ENCODE measurements at places on chromosomes 5 and 9. TPM values are rescaled to one million over a fixed set of nuclear protein-coding genes. Genes with fewer than 3 reads are reported as not detected.

The OR1J2 gene
- total RNA-seq = not detected

The MCTP1 gene
- 33.0 TPM for total RNA-seq

The UNC13B gene
- total RNA-seq = 102 TPM

The ADRB2 gene
- 8.0 TPM for total RNA-seq

DNA sequence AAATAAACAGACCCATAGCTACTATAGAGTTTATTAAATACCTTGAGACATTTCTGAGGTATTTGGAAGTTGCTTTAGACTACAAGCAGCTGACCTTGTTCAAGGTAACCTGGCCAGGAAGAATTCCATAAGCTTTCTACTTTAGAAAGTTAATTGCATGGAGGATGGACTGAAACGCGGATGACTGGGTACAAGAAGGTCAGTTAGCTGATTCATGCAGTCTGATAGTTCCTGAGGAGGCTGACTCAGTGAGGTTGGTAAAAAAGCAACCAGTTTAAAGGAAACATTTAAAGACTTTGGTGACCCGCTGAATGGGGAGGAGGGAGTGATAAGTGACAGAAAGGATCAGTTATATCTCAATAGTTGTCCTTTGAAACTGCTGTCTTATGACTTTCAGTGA, 670.1 kb upstream of the CDH9 start:
- no peaks in the 10 kb centered on the region for H3K36me3 ChIP-seq
- H3K27me3 ChIP-seq = no peaks in the 10 kb centered on the region
- no peaks in the 10 kb centered on the region for H3K4me1 ChIP-seq
- no peak for DNase-seq
- no peak overlapping the region for H3K27ac ChIP-seq

DNA sequence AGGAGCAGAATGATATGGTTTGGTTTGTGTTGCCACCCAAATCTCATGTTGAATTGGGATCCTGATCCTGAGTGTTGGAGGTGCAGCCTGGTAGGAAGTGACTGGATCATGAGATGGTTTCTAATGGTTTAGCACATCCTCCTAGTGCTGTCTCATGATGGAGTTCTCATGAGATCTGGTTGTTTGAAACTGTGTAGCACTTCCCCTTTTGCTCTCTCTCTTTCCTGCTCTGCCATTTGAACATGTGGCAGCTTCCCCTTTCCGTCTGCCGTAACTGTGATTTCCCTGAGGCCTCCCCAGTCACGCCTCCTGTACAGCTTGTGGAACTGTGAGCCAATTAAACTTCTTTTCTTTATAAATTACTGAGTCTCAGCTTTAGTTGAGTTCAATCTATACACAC, 756.8 kb upstream of the CDH6 start:
- DNase-seq = no peak
- no peaks in the 10 kb centered on the region for H3K36me3 ChIP-seq
- no peaks in the 10 kb centered on the region for H3K4me1 ChIP-seq
- H3K27ac ChIP-seq = no peak overlapping the region
- no peaks in the 10 kb centered on the region for H3K27me3 ChIP-seq

GRCh38 chr5:178284996-178285395, 52.4 kb upstream of the PHYKPL start:
- H3K4me3 ChIP-seq = no peak overlapping the region
- H3K36me3 ChIP-seq = no peaks in the 10 kb centered on the region
- no peaks in the 10 kb centered on the region for H3K4me1 ChIP-seq
- DNase-seq = no peak
- H3K27ac ChIP-seq = no peak overlapping the region
- no peaks in the 10 kb centered on the region for H3K27me3 ChIP-seq

DNA sequence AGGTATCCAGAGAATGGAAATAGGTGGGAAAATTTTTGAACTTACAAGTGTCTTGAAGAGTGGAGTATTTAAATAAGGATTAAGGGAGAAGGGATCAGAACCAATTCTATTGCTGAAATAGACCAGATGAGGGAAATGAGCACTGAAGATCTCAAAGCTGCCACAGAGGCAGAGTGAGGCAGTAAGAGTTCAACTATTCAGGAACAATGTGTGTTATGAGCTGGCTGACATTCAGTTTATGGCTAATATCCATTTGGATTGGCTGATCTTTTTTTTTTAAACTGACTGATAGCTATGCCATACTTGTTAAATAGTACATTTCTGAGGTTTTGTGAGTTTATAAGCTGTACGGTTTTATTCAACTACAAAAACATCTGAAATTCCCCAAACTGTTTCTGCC, 95.3 kb upstream of the GNA14 start:
- H3K27me3 ChIP-seq = no peaks in the 10 kb centered on the region
- DNase-seq = no peak
- H3K36me3 ChIP-seq = no peaks in the 10 kb centered on the region
- peaks cover 11% of the 10 kb centered on the region for H3K4me1 ChIP-seq
- H3K4me3 ChIP-seq = no peak overlapping the region

DNA sequence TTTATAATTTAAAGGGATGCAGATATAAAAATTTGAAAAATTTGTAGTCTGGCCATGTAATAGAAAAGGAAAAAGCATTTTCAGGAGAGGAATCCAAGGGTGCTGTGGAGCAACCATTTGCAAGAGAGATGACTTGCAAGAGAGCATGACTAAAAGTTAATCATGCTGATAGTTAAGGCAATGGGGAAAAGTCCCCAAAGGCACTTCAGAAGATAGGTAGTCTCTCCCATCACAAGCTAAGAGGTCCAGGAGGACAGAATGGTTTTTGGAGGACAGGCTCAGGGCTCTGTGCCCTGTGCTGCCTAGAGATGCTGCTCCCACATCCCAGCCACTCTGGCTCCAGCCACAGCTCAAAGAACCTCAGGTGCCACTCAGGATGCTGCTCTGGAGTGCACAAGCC, 38.8 kb downstream of the DNAJB5 start:
- H3K4me1 ChIP-seq = no peaks in the 10 kb centered on the region
- no peak for DNase-seq
- H3K27ac ChIP-seq = no peak overlapping the region

DNA sequence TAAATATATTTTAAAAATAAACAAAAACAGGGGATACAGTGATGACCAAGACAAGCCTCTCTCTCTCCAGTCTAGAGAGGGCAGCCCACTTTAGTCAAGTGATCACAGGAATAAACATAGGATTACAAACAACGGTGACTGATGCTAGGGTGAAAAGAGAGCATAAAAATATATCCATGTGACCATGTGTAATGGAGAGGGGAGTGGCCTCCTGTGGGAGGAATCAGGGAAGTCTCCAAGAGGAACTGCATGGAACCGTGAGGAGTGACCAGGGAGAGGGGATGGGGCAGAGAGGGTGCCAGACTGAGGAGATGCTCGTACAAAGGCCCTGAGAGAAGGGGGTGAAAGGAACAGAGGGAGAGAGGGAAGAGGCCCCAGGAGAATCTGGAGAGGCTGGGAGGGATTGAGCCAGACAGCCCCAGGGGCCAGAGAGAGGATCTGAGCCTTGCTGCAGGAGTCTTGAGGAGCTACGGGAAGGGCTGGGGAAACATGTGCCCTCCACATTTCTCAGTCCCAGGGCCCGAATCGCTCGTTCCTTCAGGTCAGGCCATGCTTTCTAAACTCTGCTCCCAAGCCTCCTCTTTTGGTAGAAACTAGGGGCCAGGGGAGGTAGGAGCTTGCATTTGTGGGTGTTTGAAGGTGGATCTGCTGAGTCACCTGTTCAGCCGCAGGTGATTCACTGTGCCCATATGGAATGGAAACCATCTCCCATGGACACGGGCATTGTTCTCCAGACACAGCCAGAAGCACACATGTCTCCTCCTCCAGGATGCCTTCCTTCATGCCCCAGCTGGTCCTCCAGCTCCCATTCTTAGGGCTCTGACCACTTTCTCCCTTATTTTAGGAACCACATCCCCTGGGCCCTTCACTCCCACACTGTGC, 63.8 kb downstream of the PAX5 start:
- no peaks in the 10 kb centered on the region for H3K27me3 ChIP-seq
- no peak for DNase-seq
- H3K27ac ChIP-seq = no peak overlapping the region
- H3K4me1 ChIP-seq = no peaks in the 10 kb centered on the region
- no peaks in the 10 kb centered on the region for H3K36me3 ChIP-seq

- H3K27ac ChIP-seq = no peak overlapping the region
- H3K36me3 ChIP-seq = no peaks in the 10 kb centered on the region
- peak; percentile 14 for DNase-seq
- H3K4me3 ChIP-seq = no peak overlapping the region
These were observed 9.5 kb downstream of the OTP start for GRCh38 chr5:77628840-77629508.

GRCh38 chr9:96565671-96566497, 53.8 kb downstream of the CDC14B start:
- peaks cover 3% of the 10 kb centered on the region for H3K36me3 ChIP-seq
- peak overlapping the region; percentile 68 for H3K4me3 ChIP-seq
- no peaks in the 10 kb centered on the region for H3K27me3 ChIP-seq
- peak; percentile 55 for DNase-seq

GRCh38 chr5:37582202-37582601, 203.1 kb downstream of the WDR70 start:
- DNase-seq = no peak
- peaks cover 3% of the 10 kb centered on the region for H3K4me1 ChIP-seq
- no peaks in the 10 kb centered on the region for H3K36me3 ChIP-seq
- no peaks in the 10 kb centered on the region for H3K27me3 ChIP-seq

DNA sequence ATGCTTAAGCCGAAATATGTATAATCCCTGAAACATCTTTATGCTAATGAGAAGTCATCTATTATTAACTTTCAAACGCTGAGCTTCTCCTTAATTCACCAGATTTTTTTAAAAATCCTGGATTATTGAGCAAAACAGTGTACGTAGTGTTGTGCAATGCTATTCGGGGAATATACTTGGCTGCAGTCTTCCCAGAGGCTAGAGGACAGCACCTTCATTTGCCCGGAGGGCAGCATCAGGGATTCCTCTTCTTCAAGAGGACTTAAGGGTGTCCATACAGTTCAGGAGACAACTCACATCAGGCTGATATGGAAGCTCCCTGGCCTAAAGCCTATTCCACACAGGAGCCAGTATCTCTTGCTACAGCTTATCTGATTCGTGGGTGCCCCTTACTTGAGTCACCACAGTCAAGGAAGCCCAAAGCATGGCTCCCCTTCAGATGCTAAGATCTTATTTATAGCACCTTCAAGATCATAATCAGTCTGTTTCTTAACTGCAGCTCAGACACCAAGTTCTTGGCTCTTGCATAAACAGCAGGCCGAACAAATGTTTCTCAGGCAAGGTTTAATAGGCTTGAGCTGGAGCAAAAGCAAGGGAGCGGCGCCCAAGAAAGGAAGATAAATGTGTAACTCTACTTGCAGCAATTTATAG, 29.4 kb downstream of the NUTM2F start:
- no peaks in the 10 kb centered on the region for H3K36me3 ChIP-seq
- H3K4me1 ChIP-seq = no peaks in the 10 kb centered on the region
- DNase-seq = no peak
- no peak overlapping the region for H3K4me3 ChIP-seq
- no peak overlapping the region for H3K27ac ChIP-seq

DNA sequence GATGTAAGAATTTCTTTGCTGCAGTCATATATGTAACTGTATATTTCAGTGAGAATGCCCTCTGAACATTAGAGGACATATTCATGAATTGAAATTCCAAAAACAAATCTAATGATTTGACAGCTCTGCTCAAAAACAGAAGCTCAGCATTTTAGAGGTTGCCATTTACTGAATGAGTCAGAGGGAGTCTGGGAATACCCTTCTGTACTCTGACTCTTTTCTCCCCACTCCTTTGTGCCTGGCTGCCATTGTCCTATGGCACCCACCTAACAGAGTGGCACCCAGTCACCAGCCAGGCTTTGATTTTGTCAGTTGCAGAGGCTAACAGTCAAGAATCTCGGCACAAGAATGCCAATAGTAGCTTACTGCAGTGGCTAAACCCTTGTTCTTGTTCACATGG, 133.6 kb downstream of the ATG10 start:
- H3K27me3 ChIP-seq = no peaks in the 10 kb centered on the region
- no peaks in the 10 kb centered on the region for H3K36me3 ChIP-seq
- H3K27ac ChIP-seq = no peak overlapping the region
- H3K4me3 ChIP-seq = no peak overlapping the region

DNA sequence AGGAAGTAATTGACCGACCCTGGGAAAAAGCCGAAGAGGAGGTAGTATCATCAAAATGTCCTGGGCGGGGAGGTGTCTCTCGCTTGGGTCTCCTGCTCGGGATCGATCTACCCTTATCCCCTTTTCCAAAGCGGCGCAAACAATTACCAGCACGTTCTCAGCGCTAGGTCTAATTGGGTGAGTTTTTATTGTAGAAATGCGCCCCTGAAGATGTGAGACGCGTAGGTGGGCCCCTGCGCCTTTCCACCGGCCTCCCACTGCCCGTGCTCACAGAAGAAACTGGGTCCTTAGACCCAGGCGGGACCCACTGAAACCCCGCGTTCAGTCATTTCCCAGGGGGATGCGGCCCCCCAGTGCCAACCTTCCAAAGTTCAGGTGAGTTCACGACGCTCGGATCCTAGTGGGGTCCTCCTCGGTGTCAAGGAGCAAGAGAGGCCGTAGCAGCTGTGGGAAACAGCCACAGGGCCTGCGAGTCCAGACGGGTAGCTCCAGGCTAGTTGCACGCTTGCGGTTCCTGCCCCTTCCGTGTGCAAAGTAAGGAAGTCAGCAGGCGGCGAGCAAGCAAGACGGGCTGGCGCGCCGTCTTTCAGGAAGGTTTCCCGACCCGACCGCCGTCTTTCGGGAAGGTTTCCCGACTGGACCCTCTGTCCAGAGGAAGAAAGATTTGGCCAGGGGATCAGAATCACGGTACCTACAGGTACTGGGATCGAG, 1.5 kb downstream of the SMIM32 start:
- peaks cover 11% of the 10 kb centered on the region for H3K27me3 ChIP-seq
- H3K36me3 ChIP-seq = peaks cover 6% of the 10 kb centered on the region
- no peak overlapping the region for H3K27ac ChIP-seq
- peaks cover 7% of the 10 kb centered on the region for H3K4me1 ChIP-seq

DNA sequence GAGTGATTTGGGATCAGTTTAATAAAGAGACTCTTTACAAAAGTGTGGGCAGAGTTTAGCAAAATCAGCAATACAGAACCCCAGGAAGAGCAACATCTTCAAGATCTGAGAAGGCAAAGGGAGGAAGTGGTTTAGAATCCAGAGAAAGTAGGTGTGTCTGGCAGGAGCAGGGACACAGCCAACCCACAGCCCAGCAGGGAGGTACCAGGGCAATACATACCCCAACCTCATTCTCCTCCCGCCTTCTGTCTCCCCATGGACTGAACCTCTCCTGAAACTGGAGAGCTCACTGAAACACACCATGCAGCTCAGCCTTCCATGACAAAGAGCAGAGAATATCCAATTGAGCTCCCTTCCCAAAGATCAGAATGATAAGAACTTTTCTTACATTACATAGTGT, 283.4 kb downstream of the PRELID2 start:
- H3K4me1 ChIP-seq = no peaks in the 10 kb centered on the region
- no peaks in the 10 kb centered on the region for H3K36me3 ChIP-seq
- DNase-seq = no peak
- H3K27ac ChIP-seq = no peak overlapping the region

- no peaks in the 10 kb centered on the region for H3K27me3 ChIP-seq
- no peaks in the 10 kb centered on the region for H3K4me1 ChIP-seq
- H3K27ac ChIP-seq = no peak overlapping the region
- peak; percentile 1 for DNase-seq
- no peak overlapping the region for H3K4me3 ChIP-seq
These were observed 182.3 kb upstream of the RIOK2 start for GRCh38 chr5:97365163-97365845.

- no peaks in the 10 kb centered on the region for H3K27me3 ChIP-seq
- H3K27ac ChIP-seq = no peak overlapping the region
- DNase-seq = no peak
These were observed 196.5 kb downstream of the TLE1 start for GRCh38 chr9:81492710-81493447.

GRCh38 chr5:159341906-159342310, 11.6 kb upstream of the IL12B start:
- no peak overlapping the region for H3K4me3 ChIP-seq
- no peaks in the 10 kb centered on the region for H3K36me3 ChIP-seq
- H3K27me3 ChIP-seq = no peaks in the 10 kb centered on the region
- peak; percentile 60 for DNase-seq

Data from lung (tissue), 17 donors.